ENCODE measurements at places on chromosomes 7 and 10.

- DNase-seq: peak; percentile 51
Measured at GRCh38 chr7:22216309-22216708, 140.6 kb downstream of the RAPGEF5 start.

DNA sequence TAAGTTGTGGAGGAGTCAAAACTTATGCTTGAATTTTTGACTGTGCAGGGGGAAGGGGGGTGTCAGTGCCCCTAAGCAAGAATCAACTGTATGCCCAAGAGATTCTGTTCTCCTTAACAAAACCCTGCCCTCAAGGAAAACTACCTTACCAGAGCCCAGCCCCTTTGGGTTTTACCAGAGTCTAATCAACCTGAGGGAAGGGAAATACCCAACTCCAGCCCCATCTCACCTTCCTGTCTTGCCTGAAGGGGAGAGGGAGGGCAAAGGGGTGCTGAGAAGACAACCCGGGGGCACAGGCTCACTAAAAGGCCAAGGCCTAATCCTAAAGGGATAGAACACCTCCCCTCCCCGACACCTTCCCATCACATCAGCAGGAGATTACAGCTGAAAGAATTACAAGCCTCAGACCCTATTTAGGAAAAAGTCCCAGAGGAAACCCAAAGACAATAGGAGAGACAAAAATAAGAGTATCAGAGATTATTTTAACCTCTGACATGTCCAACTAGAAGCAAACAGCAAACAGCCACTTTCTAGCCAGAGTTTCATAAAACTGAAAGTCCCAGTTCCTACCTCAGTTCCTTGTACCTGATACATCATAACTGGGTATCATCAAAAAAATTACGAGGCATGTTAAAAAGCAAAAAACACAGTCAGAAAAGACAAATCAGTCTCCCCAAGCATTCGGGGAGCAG, 26.8 kb upstream of the C7orf33 start:
- DNase-seq: no peak

- DNase-seq: no peak
Measured at GRCh38 chr10:91605968-91606367, 26.9 kb downstream of the PPP1R3C start.

GRCh38 chr7:33107136-33108066, 1.8 kb downstream of the RP9 start:
- DNase-seq: peak; percentile 52

DNA sequence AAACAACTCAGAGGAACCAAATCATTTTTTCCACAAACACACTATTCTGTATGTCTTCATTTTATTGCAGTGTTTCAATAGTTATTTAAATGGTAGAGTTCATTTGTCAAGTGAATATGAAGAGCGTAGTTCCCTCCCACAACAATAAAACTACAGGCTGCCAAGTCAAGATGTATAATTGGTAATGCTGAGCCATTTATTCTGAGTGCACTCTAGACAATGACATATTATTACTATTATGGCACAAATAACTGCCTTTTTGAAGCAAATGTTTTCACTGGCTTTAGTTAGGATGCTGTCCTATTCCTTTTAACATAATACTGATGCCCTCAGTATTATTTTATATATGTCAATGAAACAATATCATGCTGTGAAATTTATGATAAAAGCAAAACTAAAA, 102.7 kb upstream of the PCDH15 start:
- DNase-seq: no peak

DNA sequence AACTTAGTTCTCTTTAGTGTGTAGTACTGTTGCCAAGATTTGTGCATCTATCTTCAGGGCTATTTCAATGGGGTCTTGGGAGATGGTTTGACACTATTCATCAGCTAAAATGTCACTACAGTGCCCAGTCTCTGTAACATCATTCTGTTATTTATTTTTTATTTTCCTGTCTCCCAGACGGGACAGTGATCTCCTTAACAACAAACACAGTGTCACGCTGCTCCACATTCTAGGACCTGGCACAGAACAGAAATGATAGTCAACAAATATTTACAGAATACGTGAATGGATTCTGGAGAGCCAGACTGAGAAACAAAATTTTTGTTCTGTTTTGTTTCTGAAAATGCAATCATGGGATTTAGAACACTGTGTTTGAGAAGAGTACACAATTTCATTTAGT, 937.7 kb upstream of the LRRN3 start:
- DNase-seq: no peak

GRCh38 chr7:85474234-85474633, 287.4 kb upstream of the SEMA3D start:
- DNase-seq: no peak

DNA sequence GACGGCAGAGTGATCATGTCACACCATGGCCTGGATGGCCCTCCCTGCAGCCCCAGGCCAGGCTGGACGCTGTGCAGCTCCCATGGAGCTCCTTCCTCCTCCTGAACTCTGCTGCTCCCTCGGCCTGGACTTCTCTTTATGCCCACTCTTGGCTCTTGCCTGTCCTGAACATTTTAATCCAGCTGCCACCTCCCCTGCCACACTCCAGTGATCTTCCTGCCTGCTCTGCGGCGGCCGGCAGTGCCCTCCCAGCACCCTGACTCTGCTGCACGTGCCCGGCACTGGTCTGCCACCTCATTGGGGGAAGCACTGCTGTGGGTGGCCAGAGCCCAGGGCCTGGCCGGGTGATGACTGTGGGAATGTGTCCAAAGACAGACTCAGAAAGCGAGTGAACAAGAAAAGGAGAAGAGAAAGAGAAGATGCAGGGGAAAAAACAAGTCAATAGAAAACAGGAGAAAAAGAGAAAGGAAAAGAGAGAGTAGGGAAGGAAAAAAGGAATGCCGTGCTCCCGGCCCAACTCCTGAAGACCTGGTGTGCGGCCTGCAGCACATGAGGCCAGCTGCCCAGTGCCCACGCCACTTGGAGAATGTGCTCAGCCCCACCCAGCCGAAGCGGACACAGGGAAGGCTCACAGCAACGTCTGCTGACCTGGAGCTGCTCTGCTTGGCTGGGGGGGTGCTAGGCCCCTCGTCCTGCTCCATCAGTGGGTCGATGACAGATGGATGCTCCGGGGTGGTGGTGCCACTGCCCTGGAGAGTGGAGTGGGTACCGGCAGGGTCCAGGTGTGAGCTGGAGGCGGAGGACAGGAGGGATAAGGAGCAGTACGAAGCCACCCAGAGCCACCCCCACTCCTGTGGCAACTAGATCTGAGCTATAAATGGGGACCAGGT, 115.9 kb downstream of the DLG5 start:
- DNase-seq: no peak

DNA sequence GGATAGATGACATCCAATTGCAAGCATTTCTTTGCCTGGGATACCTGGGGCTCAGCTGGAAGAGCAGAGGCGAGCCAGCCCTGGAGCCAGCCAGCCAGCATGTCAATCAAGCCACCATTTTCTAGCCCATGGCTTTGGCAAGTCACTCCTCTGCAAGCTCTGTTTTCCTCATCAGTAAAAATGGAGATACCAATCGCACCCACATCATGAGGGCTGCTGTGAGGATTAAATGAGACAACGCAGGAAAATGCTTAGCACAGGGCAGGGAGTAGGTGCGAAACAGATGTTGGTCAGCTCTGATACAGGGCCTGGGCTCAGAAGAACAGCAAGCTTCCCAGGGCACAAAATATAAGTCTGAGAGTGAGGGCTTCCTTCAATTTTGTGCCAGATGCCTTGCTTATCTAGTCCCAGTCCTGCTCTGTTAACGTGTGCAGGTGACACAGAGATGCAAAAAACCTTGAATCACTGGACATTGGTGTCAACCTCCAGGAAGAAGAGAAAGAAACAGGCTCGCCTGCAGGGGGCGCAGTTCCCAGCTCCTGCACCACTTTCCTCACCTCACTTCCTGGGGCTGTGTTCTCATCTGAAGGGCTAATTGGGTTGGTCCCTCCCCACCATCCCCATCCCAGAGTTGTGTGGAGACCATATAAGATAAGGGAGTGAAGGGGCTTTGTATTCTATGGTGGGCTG, 72.8 kb upstream of the CACUL1 start:
- no peak for DNase-seq

GRCh38 chr10:29150010-29150409, 138.9 kb upstream of the LYZL1 start:
- peak; percentile 95 for DNase-seq

DNA sequence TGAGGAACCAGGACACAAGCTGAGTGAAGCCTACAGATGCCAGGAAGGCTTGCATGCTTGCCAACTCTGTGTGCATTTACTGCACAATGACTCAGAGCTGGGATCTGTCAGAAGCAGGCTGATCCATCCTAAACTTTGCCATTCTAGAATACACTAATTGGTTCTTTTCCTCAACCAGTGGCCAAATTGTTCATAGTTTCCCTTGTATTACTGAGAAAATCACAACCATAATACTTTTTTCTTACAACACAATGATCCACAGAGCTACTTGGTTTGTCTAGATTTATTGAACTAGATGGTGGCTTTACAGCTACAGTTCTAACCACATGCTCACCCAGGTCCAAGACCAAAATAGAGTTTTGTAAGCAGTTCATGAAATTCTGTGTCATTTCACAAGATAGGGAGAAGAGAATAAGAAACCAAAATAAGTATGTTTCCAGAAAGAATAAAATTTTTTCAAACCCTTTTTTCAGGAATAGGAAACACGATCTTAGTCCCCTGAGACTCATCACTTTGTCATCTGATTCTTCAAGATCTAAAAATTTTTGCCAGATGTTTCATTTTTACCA, 21.0 kb upstream of the LRRC17 start:
- DNase-seq: peak; percentile 94

GRCh38 chr10:119199231-119199992, 8.0 kb upstream of the GRK5 start:
- peak; percentile 82 for DNase-seq

- no peak for DNase-seq
Measured at GRCh38 chr7:159117366-159118196, 27.1 kb downstream of the VIPR2 start.

DNA sequence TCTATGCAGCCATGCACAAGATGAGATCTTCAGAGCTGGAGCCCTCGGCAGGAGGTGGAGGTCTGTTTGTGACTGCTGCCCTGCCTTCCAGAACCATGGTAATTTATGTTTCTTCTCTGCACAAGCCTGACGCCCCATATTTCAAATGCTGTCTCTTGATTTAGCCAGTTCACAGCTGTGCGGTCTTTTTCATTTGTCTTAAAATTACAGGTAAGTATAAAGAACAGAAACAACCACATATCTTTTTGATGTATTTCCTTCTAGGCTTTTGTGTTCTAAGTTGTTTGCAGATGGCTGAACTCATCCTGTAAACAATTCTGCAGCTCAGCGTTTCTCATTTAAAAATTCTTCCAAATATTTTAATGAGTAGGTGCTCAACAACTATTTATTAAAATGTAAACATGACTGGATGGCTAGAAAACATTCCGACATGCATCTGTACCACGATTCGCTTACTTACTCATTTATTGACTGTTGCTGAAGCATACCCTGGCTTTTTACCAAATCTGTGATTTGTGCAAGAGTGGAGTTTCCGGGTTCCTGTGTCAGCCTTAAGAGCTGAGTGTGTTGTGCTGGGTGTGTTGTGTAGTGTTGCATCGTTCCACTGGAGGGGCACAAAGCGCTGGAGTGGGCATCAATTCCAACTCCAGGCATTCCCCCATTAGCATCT, 58.9 kb downstream of the PIP4K2A start:
- DNase-seq: no peak

- DNase-seq: no peak
Measured at GRCh38 chr7:149817301-149817771, 20.8 kb upstream of the ZNF862 start.

DNA sequence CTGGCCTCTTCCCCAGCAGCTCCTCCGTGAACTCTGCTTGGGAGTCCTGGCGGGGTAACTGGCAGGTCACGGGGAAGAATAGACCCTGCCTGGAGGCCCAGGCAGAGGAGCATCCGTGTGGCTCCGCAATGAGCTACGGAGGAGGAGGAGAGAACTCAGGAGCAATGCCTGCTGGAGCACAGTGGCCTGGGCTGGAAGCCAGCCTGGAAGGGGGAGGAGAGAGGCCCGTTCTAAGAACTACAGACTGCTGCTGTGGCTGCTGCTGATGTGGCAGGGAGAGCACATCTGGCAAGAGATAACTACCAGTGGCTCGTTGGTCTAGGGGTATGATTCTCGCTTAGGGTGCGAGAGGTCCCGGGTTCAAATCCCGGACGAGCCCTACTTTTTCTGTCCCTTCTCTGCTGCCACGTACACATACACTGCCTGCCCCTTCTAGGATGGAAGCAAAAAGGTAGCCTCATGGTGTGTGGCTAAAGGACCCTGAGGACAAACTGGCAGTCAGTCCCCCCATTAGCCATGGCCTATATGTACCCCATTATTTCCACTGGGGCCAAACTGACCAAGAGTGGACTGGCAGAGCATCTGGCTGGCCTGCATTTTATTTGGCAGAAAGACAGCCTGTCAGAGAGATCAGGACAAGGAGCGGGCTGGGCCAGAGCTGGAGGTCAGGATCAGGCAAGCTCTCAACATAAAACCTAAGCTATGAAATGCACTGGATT, 7.7 kb upstream of the OPN1SW start:
- DNase-seq: peak; percentile 26

GRCh38 chr7:75950111-75950681, 35.2 kb downstream of the POR start:
- DNase-seq: no peak

DNA sequence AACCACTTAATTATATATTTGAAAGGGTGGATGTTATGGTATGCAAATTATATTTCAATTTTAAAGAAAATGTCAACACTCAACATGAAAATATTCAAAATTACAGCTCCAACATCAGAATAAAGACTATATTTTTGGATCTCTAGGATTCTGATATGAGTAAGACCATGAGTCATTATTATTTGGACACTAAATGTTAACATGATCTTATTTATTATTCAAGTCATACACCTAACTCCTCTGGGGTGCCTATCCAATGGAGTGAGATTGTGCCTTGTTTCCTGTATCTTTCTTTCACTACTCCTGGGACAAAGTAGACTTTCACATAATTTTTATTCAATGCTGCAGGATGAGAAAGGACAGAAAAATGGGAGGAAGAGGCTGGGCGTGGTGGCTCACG, 135.2 kb upstream of the PRSS1 start:
- no peak for DNase-seq

GRCh38 chr10:119211176-119211575, 3.8 kb downstream of the GRK5 start:
- peak; percentile 77 for DNase-seq

DNA sequence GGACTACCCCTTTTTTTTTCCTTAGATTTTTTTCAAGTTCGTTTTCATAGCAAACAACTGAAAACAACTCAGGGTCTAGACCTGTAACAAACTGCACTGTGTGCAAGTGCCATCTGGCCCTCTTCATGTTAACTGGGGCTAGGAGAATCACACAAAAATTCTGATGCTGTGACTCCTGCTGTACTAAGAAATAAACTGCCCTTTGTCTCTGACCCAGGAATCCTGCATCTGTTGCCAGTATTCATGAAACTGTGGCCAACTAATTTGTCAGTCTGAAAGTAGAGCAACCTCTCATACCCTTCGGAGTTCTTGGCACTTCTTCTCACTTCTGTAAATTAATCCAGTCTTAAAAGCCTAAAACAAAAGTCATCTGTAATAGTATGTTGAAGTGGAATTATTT, 218.4 kb upstream of the PCDH15 start:
- DNase-seq: no peak

All from endothelial cell of umbilical vein (primary cell).